ENCODE measurements at places on chromosomes 3 and 15.
A peak's percentile ranks its signal among the peaks of the same experiment; 100 is the strongest.

DNA sequence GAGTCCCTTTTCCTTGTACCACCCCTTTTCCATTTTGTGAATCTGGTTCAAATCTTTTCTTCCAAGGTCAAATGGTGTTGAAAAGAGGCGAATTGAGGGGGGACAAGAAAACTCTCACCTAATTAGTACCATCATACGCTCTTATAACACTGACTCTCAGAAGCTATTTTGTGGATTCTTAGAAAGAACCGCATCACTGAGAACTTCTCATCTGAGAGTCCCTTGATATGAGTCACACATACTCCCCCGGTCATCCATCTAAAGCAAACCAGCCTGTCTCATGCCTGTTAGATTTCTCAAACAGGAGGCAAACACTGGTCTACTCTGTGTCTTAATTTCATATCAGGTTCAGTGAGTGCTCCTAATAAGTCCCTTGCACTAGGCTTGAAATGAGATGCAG is 76.5 kb upstream of the SPRED1 start:
- DNase-seq = peak; percentile 4

DNA sequence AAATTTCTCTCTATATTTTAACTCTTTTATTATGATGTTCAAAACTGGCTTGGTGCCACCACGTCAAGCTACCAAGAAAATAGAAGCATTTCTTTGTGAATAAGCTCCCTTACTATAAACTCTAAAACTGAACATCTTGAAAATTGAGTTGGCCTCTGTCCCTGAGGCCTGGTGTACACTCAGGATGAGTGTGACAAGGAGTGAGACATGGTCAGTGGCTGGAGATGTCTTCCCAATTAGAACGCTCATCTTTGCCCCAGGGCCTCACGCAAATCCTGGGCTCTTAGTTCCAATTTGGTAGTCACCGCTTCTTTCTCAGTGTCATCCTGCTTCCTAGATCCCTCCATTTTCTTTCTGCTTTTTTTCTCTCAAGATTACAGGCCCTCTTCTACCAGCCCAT is 26.2 kb downstream of the SLC2A2 start:
- no peak for DNase-seq

GRCh38 chr15:57109005-57109404 is 190.6 kb downstream of the TCF12 start:
- no peak for DNase-seq

DNA sequence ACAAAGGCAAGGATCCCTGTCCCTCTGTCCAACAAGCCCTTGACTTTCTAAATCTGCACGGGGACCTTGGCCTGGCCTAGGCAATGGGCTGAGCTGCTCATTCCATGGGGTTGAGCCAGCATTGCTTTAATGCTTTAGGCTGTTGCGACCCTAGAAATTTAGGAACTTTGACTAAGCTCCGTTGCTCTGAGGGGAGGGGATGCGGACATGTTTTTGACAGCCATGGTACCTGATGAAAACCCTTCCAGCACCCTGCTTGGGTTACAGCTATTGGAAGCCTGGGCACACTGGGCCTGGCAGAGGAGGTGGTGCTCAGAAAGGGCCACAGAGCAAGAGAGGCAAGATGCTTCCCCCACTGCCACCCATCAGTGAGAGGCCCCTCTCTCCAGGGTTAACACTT is 37.1 kb downstream of the SYNM start:
- no peak for DNase-seq

DNA sequence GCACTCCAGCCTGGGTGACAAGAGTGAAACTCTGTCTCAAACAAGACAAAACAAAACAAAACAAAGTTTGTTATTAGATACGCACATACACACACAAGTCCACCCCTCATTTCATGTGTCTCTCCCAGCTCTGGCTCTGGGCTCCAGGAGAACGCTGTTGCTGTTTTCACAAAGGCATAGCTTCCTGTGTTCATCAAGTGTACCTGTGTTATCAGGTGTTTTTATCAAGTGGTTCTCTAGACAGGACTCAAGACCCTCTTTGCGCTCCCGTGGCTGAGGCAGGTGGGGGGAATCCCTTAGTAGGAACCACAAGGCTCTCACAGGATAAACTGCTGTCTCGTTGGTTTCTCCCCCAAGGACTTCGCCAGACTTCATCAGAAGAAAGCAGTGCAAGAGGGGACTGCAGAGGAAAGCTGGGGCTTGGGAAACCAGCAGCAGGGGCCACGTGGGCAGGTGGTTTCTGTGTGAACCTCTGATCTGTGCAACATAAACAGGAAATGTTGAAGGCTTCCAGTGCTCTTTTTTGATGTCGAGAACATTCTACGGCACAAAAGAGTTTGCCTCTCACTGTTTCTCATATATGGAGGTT is 6.9 kb upstream of the PPP1R2 start:
- DNase-seq = peak; percentile 18

- no peak for DNase-seq
Measured at GRCh38 chr3:94081884-94082283, 19.0 kb downstream of the NSUN3 start.

- no peak for DNase-seq
Measured at GRCh38 chr3:13108861-13109260, 35.6 kb upstream of the IQSEC1 start.

DNA sequence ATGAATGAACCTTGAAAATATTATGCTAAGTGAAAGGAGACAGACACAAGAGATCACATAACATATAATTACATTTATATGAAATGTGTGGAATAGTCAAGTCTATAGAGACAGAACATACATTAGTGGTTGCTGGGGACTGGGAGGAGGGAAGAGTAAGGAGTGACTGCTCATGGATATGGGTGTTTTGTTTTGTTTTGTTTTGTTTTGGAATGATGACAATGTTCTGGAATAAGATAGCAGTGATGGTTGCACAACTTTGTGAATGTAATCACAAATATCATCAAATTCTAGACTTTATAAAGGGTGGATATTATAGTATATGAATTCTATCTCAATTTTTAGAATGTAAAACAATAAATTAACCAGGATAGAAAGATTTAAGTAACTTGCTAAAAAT is 57.4 kb upstream of the PHLDB2 start:
- DNase-seq = no peak

- DNase-seq = no peak
Measured at GRCh38 chr3:111498022-111498421, 44.0 kb upstream of the CD96 start.

DNA sequence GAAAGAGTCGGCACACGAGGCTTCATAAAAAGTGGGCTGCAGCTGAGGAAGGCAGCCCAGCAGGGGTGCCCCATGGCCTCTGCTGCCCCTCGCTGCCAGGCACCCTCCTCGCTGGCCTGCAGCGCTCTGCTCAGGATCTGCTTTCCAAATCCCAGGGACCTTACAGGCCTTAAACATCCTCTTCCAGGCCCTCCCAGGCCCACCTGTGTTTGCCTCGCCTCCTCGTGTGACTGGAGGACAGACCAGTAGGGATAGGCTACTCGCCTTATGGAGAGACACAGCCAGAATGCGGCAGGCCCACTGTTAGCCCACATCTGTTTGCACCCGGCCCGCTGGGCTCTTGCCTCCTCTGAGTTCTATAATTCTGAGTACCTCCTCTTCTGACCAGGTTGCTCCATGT is 124.5 kb upstream of the PLXNA1 start:
- DNase-seq = no peak

GRCh38 chr3:128067489-128067888 is 15.3 kb downstream of the SEC61A1 start:
- no peak for DNase-seq

DNA sequence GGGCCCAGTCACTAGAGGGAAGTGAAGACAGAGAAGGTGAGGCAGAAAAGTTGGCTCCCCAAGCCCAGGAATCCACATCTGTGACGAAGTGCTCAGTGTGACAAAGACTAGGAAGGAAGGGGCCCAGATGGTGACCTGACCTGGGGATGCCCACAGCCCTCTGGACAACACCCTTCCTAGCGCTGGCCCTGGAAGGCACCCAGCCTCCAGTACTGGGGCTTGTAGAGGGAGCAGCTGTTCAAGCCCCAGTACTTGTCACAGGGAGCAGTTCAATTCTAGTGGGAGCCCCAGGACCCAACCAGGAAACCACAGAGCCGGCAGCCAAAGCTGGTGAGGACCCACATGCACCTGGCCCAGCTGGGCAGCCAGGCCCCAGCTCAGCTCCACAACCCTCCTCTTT is 190.8 kb downstream of the XXYLT1 start:
- DNase-seq = peak; percentile 62

GRCh38 chr15:41892621-41893421 is 1.0 kb downstream of the SPTBN5 start:
- DNase-seq = no peak

DNA sequence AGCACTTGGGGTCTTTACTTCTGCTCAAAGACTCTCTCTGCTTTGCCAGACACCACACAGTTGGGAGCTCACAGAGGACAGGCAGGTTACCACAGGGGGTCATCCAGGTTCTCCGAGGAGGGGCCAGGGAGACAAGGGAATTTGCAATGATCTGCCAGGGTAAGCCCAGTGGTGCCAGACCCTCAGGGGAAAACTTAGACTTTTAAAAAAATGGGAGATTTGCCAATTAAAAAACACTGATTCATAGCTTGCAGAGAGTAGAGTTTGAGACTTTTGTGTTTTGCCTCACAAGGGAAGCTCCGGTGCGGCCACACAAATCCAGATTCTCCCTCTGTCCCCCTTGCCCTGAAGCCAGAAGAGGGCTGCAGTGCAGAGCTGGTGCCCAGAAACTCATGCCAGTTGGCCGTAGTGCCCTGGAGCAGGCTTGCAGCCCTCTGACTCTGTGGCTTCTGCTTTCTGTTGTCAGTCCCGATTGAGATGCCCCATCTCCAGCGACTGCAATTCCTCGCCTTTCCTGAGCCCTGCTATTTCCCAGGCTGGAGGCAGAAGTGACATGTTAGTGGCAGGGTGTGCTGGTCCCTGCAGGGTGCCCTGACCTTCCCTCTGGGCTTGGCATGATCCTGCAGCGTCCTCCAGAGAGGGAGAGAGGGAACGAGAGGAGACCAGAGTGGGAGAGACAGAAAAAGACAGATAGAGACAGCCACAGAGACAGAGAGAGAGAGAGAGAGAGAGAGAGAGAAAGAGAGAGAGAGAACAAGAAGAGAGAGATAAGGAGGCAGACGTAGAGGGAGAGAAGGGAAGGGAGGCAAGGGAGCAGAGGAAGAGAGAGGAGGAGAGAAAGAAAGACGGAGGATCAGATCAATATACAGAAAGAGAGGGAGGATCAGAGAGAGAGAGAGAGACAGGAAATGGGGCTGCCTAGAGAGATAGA is 46.0 kb downstream of the RHCG start:
- DNase-seq = no peak

- no peak for DNase-seq
Measured at GRCh38 chr15:93671387-93671943, 559.9 kb upstream of the MCTP2 start.

DNA sequence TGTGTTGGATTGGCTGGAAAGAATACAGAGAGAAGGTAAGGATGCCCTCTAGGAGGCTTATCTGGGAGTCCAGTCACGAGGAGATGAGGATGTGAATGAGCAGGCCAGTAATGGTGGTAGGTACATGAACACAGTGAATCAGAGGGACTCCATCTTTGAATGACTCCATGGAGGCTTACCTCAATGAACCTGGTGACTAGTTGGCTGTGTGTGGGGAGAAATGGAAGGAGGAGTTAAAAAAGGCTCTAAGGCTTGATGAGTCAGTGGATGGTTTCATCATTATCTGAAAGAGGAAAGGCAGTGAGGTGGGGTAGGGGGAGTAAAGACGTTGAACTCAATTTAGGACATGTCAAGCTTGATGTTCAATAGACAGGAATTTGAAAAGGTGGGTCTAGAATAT is 61.1 kb downstream of the KCNAB1 start:
- peak; percentile 34 for DNase-seq
